ENCODE measurements at places on chromosomes 4 and X.

DNA sequence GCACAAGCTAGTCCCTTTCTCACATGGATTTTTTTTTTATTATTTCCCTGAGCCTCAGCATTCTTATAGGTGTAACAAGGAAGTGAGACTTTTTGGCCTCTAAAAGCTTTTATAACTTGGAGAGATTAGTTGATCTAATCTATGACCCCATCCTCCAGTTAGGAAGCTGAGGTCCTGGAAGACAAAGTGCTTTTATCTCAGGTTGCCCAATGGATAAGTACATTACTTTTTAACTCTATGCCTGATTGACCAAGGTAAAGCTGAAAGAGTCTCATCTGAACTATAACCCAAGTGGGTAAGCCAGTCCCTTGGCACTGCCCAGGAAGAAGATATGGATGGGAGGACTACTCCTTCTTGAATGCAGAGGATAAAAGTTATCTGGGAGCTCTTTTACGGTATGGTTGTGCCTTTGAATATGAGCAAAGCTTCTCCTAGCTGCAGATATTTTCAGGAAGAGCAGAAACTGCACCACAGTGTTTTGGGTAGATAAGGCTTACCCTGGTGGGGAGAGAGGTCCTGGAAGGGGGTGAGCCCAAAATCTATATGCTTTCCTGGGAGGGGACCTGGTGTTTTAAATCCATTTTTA, 40.2 kb downstream of the VSIG4 start:
- no peak for DNase-seq

DNA sequence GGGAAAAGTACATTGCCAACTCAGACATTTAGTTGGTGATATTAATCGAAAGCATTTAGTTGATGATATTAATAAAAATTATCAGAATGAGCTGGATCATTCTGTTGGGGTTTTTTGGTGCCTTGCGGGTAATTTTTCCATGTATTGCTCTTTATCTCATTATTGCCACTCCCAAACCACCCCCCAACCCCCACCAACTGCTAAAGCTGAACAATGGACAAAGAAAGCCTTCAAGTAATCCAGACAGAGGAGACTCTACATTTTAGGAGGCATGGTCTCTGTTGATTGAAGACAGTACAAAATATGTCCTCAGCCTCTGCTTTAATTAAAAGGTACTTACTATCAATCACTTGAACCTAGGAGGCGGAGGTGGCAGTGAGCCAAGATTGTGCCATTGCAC, 22.5 kb downstream of the PDK3 start:
- no peak for DNase-seq

DNA sequence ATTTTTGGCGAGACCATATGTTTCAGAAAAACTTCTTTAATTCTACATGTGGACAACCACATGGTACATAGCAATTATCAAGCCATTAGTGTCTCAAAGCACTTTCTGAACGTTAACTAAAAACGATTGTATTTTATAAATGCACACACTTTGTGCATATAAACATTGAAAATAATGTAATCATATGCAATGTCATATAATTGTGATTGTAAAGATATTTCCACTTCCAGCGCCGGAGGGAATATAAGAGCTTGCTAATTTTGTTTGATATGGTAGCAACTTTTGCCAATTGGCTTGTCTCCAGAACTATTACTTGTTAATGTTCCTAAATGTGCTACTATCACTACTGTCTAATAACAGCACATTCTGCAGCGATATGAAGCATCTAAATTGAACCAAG, 162.3 kb upstream of the SMIM31 start:
- DNase-seq: no peak

- DNase-seq: no peak
Measured at GRCh38 chr4:118981839-118982381, 93.3 kb downstream of the SYNPO2 start.

GRCh38 chr4:89737888-89738287, 99.1 kb downstream of the SNCA start:
- peak; percentile 10 for DNase-seq

DNA sequence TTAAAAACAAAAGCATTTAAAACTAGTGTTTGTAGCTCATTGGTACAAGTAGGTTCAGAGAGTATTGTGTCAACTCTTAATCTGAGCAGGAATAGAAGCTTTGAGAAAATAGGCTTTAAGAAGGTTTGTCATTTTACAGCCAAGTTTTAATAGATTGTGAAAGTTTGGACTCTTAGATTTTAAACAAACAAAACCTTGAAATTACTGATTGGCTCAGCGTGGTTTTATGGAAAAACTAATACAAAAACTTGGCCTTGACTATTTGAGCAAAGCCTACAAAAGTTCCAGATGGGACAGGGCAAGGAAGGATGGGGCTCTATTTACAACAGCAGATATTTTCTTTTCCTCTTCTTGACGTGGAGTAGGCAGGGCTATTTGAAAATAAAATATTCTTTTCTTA, 16.5 kb downstream of the ZFX start:
- no peak for DNase-seq

- no peak for DNase-seq
Measured at GRCh38 chr4:147325571-147325981, 155.3 kb upstream of the EDNRA start.

DNA sequence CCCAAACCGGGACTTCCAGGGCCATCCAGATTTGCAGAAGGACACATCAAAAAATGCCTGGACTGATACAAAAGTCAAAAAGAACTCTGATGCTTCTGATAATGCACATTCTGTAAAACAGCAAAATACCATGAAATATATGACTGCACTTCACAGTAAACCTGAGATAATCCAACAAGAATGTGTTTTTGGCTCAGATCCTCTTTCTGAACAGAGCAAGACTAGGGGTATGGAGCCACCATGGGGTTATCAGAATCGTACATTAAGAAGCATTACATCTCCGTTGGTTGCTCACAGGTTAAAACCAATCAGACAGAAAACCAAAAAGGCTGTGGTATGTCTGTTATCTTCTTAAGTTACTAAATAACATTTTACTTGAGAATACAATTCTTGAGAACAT, 9.2 kb downstream of the PLK4 start:
- no peak for DNase-seq

- DNase-seq: peak; percentile 53
Measured at GRCh38 chr4:121656269-121656641, 40.5 kb downstream of the ANXA5 start.

DNA sequence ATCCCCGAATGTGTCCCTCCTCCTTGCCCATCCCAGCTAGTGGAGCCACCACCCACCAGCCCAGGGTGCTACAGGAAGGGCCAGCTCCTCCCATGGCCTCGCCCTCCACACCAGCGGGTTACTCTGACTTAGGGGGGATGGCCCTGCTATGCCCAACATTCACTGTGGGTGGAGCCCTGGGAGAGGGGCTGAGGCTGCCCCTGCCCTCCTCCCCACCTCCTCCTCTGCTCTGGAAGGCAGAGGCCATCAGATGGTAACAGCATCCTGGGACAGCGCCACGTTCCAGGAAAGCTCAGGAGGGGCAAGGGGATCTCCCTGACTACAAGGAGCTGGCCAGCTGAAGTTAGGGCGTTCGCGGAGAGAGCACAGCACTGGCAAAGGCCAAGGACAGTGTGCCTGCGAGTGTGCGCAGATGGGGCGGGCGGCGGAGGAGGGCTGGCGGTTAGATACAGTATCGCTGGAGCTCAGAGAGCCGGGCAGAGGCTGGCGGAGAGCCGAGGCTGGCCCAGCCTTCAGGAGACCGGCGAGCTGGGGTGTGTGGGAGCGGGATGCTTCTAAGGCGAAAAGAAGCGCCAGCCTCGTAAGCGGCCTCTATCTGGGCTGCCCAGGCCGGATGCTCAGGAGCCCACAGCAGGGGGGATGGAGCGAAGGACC, 1.5 kb downstream of the JAKMIP1 start:
- DNase-seq: no peak

DNA sequence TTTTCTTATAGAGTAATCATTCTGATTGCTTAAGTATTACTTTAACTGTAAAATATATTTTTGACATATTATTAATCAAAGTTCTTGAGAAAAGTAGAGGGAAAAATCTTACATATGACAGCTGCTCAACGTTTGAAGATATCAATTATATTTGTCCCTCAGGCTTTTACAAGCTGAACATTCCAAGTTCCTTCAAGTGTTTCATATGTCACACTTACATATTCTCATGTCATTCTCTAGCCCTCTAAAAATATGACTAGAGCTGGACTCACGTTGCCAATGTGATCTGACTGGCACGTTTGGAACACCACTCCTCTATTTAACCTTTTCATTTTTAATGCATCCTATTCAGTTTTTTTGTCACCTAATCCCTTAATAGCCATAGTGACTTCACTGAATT, 492.9 kb downstream of the PCDH18 start:
- no peak for DNase-seq

GRCh38 chr4:159227378-159227777, 124.5 kb downstream of the RAPGEF2 start:
- no peak for DNase-seq

- no peak for DNase-seq
Measured at GRCh38 chrX:445727-446126, 59.0 kb upstream of the PPP2R3B start.

DNA sequence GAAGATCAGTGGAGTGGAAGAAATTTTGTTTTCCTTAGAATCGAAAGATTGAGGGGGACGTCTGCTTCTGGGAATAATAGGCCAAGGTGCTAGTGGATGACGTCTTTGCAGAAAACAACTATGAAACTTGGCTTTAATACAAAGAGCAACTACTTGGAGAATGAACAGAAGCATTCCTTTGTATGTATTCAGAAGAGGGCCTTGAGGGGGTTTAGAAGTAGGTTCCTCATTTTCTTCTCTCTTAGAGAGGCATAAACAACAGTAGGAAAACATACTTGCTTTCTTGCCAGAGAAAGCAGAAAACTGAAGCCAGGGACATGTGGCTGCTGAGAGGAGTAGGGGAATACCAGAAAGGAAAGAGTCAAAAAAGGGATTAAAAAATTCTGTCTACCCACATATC, 167.8 kb downstream of the ZNF330 start:
- no peak for DNase-seq

DNA sequence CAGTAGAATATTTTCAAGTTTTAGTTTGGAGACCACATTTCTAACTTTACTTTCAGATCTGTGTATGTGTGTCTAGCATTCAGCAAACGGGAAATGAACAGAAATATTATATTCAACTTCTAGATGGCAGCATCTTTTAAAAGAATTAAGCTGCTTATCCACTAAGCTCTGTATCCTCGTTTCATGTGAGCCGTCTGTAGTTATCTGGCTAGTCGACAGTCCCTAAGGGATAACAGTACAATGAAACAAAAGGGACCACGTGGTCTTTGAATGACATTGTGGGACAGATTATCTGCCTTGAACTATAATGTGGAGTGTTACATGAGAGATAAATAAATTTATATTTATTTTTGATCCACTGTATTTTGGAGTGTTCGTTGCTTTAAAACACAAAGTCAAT, 35.8 kb upstream of the PRSS12 start:
- DNase-seq: no peak
